ENCODE measurements at places on chromosomes 2 and 18.

DNA sequence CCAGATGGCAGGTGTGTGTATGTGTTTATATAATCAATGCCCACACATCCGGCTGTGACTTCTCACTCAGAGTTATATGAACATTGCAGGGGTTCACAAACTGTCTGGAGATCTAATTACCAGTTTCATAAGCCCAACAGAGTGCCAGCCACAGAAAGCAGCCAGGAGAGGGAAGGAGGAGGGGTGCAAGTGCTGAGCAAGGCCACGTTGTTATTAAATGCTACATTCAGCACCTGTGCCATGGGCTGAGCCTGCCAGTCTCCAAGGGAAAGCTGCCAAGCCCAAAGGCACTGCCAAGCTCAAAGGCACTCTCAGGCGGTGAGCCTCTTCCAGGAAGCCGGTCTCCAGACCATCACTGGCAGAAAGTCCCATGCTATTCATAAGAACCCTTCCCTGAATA lies 17.4 kb downstream of the XDH start:
- DNase-seq: peak; percentile 77

- no peak for DNase-seq
These were observed 58.5 kb downstream of the ROCK1 start for GRCh38 chr18:21053127-21053526.

- DNase-seq: no peak
These were observed 231.1 kb upstream of the ZNF804A start for GRCh38 chr2:184367211-184367610.

DNA sequence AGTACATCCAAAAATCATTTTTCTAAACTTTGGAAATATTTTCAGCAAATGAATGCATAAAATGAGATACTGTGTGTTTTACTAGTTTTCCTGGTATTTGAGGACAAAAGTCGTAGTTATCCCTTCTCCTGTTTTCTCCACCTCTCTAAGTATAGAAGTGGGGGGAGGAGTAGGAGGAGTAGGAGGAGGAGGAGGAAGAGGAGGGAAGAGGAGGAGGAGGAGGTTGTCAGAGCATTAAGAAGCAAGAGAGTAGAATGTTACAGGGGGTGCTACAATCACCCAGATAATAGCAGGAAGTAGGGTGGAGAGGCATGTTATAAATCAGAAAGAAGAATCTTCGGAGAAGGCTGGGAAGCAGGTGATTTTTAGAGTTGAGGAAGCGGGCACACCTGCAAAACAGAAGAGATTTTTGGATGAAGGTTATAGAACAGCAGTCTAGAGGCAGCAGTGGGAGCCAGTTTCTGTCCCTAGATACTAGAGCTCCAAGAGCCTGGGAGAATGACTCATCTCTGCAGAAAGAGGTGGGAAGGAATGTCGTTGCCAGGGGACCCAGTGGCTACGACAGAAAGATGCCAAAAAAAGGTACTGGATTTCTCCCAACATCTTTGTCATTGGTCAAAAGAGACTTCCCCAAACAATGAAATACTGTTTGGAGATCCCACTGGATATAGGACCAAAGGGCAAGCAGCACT lies 44.2 kb upstream of the AQP4 start:
- no peak for DNase-seq

DNA sequence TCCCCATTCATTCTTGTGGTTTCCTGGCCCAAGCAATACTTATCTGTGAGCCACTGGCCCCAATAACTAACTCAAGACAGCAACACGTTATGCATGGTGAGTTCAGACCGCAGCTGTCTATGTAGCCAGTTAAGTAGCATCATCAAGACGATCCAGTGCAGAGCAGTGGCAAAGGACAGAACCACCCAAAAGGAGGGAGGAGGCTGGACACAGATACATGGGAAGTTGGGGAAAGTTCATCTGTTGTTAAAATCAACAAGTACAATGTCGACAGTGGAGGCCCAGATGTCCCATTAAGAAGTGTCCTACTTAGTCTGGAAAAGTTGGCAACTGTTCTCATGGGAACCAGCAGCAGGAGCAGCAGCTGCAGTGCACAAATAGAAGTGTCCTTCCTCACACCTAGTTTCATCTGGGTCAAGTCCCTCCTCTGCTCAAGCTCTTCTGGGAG lies 106.9 kb upstream of the THOC1 start:
- no peak for DNase-seq

- DNase-seq: no peak
These were observed 590 bp downstream of the IFIH1 start for GRCh38 chr2:162317861-162318327.

GRCh38 chr2:16040271-16041010 lies 100.1 kb downstream of the MYCN start:
- no peak for DNase-seq

GRCh38 chr2:8364668-8365067 lies 317.2 kb upstream of the ID2 start:
- DNase-seq: no peak

GRCh38 chr2:160666154-160667060 lies 172.8 kb upstream of the RBMS1 start:
- peak; percentile 85 for DNase-seq

- DNase-seq: no peak
These were observed 335.0 kb upstream of the NT5C1B start for GRCh38 chr2:18924386-18924785.

GRCh38 chr2:69285379-69285894 lies 101.6 kb downstream of the GFPT1 start:
- DNase-seq: no peak

DNA sequence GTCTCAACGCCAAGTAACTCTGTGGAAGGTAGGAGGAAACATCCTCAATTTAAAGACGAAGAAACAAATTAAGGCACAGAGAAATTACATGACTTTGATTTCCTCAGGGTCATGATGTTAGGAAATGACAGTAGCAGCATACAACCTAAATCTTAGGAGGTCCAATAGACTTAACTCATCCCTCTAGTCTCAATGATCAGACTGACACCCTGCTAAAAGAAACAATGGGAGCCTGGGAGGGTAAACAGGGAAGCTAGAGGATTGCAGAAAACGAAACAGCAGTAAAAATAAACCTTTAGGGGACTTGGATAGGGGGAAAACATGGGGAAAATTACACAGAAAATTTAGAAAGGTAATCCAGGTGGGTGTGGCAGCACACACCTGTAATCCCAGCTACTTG lies 56.0 kb downstream of the ROCK2 start:
- no peak for DNase-seq

DNA sequence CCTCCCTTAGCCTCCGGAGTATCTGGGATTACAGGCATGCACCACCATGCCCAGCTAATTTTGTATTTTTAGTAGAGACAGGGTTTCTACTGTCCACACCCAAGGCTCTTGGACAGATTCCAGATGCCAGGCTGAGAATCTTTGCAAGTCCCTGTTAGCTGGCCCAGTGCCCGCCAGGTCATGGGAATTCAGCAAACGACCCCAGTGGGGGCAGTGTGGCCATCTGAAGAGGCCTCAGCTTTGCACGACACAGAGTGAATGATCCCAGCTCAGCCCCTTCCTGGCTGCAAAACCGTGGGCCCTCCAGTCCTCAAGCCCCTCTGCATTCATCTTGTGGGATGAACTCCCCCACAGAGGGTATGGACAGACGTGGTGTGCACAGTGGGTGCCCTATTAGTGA lies 179.5 kb upstream of the ID2 start:
- no peak for DNase-seq

DNA sequence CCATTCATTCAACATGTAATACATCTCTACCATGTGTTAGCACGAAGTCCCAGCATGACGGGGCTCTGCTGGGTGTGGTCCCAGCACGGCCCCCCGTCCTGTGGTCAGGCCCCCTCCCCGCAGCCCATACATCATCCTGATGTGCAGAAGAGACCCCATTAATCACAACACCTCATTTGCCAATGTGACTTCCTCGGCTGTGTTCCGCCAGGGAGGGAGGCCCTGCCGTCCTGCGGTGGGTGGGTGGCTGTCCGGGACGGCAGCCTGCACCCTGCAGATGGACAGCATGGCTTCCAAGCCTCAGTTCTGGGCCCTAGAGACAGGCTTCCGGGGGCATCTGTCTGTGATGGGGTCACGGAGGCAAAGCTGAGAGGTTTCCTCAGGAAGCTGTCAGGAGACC lies 254.0 kb downstream of the CYP26B1 start:
- DNase-seq: no peak

DNA sequence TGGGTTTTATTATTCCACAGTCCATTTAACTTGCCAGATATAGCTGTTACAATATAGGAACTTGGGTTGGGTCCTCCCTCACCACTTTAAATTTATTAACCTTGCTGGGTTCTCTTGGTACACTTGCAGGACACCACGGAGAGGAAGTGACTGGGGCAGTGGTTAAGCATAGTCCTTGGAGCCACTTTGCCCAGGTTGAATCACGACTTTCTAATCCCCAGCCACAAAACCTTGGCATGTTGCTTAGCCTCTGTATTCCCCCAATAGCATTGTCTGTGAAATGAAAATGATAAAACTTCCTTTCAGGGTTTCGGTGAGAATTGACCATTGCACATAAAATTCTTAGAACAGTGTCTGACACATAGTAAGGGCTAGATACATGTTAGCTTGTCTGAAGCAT lies 221.2 kb downstream of the IRS1 start:
- DNase-seq: no peak

DNA sequence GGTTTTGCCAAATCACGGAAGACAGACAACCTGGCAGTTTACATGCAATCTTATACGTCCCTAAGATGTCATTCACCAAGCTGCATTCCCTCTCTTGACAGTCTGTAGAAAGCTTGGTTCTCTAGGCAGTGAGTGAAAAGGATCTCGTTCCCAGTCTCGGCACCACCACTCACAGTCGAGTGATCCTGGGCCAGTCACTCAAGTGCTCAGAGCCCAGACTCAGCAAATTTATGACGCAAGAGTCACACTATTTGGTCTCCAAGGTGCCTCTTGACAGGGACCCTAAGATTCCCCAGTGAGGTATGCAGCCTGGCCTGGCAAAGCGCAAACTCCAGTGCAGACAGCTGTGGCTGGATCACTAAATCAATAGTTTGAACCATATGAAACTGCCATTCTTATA lies 77.9 kb downstream of the EIPR1 start:
- DNase-seq: no peak

- no peak for DNase-seq
These were observed 23.0 kb downstream of the CNTNAP5 start for GRCh38 chr2:124048102-124048501.

DNA sequence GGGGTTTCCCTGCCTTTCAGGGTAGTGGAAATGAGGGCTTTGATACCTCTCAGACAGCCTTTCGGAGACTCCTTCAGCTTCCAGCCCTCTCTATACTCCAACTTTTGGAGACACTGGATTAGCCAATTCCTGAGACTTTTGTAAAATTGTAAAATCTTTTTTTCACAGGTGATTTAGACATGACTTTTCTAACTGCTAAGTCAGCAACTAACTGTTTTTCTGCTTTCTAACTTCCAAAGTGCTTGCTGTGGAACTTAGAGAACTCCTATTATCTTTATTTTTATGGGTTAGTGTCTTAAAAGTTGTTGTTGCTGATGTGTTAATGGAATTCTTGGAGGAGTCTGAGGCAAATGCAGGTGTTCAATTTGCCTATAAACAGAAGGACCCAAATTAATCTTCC lies 616.7 kb upstream of the ID2 start:
- no peak for DNase-seq

GRCh38 chr2:23379220-23379695 lies 5.7 kb upstream of the KLHL29 start:
- no peak for DNase-seq

DNA sequence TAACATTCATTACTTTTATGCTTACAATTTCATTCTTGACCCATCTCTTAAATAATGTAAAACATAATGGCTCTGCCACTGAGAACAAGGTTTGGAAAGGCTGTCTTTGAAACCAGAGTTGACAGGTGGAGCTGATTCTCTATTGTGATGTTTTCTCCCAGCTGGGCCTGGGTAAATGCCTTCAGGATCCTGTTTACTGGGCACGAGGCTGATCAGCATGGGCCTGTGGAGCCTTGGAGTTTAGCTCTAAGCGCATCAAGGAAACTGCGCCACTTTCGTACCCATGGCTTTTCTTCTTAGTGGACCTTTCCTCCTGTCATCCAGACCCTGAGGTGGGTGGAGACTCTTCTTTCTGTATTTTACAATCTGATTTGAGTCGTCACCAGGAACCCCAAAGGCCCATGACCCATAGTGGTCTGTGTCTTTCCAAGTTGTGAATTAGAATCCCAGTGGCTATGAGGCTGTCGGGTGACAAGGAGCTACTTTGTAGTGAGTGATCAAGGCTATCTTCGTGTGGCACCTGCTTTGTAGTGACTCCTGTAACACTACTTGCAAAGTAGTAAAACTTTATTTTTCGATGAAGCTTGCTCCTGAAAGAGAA lies 123.1 kb downstream of the LPIN1 start:
- DNase-seq: no peak

DNA sequence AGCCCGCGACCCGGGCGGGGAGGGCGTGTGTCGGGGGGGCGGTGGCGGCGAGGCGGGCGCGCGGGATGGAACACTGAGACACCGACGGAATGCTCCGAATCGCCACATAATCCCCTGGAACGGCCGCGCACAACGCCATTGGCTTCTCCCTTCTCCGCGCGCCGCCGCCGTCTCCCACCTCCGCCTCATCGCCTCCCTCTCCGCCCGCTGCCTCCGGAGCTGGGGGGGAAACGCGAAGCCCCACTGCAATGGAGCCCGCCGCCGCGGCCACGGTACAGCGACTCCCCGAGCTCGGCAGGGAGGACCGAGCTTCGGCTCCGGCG lies at the start of gene PHLPP1:
TSS of gene PHLPP1 (plus strand) at position 106 of the 323 bp plus-strand sequence. CDS start at position 249, 143 bp downstream.
- no peak for DNase-seq

- DNase-seq: no peak
These were observed 12.6 kb downstream of the ELMOD3 start for GRCh38 chr2:85367180-85367579.

DNA sequence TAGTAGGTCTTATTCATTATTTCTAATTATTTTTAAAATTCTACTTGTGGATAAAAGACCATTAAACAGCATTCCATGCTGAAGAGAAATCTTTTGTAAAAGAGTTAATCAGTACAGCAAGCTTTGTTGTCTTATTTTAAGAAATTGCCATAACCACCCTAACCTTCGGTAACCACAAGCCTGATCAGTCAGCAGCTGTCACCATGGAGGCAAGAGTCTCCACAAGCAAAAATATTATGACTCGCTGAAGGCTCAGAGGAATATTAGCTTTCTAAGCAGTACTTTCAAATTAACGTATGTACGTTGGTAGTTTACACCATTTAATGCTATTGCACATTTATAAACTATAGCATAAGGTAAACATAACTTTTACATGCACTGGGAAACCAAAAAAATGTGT lies 650.5 kb upstream of the LINC00305 start:
- no peak for DNase-seq

- DNase-seq: no peak
These were observed 71.3 kb downstream of the TTC27 start for GRCh38 chr2:32699151-32699550.

DNA sequence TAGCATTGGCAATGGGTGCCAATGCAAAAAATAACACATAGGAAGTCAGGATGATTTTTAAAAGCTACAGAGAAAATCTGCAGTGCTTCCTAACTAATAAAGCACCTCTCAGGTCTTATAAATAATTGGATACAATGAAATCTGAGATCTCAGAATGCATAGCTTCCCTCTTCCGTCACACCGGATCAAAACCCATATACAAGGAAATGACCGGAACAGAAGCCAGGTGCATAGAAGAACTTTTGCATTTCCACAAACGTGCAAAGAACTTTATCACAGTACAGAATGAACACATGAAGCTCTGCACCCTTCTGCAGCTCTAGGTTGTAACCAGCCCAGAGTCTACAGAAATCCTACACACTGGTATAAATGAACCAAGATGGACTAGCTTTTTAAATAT lies 145.4 kb downstream of the TCF4 start:
- no peak for DNase-seq
